Muscle of leg (tissue), 16 donors: ENCODE measurements at places on chromosomes 1 and 21. TPM values are rescaled to one million over a fixed set of nuclear protein-coding genes. Genes with fewer than 3 reads are reported as not detected.

BSDC1 gene
- 41.4 TPM for total RNA-seq

GPATCH3 gene
- total RNA-seq: 7.9 TPM

FLG gene
- not detected for total RNA-seq

NOC2L gene
- 41.8 TPM for total RNA-seq

RSPH1 gene
- 0.04 TPM for total RNA-seq

HSPA6 gene
- total RNA-seq: 0.49 TPM

BRDT gene
- total RNA-seq: not detected

GRCh38 chr1:43904660-43905551, 28.7 kb upstream of the ARTN start:
- no peak for DNase-seq

GRCh38 chr1:71711456-71711855, 570.9 kb downstream of the NEGR1 start:
- peak; percentile 40 for DNase-seq

DNA sequence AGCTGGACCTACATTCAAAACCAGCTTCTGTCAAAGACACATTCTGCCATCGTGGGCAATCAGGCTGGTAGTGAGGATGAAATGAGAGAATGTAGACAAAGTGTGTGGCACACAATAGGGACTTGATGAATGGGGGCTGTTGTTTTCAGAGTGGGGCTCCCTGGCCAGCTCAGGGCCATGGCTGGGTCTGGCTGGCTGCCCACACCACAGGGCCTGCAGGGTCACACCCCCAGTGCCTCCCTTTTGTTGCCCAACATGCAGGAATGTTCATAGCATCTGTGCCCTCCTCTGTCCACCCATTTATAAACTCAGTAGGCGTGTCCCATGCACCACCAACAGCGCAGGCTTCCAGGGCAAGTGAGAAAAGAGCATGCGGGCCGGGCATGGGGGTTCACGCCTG, 20.8 kb upstream of the ECE1 start:
- no peak for DNase-seq

GRCh38 chr1:7505771-7506453, 265.2 kb upstream of the VAMP3 start:
- no peak for DNase-seq

GRCh38 chr1:180243517-180244221, 13.6 kb downstream of the LHX4 start:
- DNase-seq: no peak

DNA sequence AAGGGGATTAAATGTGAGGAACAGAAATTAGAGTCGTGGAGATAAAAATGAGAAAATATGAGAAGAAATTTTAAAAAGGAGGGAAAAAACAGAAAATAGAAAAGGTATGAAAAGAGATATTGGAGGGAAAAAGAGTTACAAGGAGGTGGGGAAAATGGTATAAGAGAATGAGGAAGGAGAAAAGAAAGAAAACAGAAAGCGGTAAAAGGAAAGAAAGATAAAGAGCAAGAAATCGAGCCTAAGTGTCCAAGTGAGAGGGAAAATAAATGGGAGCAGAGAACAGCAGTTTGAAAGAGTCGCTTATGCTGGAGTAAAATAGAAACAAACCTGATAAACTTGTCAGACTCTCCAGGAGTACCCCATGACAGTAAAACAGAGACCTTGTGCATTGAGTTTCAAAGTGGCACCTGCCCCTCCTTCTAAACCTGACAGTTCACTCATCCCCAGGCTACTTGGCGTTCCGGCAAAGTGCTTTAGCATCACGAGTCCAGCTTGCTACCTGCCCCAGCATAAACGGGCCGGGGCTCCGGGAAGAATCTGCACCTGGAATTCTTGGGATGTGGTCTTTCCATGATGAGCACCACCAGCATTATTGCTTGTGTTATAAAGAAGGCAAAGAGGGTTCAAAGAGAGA, 585 bp downstream of the NEGR1 start:
- DNase-seq: peak; percentile 43

GRCh38 chr1:64404202-64404601, 65.7 kb upstream of the CACHD1 start:
- no peak for DNase-seq

- no peak for DNase-seq
These were observed 39.5 kb upstream of the NFASC start for GRCh38 chr1:204831186-204831585.

DNA sequence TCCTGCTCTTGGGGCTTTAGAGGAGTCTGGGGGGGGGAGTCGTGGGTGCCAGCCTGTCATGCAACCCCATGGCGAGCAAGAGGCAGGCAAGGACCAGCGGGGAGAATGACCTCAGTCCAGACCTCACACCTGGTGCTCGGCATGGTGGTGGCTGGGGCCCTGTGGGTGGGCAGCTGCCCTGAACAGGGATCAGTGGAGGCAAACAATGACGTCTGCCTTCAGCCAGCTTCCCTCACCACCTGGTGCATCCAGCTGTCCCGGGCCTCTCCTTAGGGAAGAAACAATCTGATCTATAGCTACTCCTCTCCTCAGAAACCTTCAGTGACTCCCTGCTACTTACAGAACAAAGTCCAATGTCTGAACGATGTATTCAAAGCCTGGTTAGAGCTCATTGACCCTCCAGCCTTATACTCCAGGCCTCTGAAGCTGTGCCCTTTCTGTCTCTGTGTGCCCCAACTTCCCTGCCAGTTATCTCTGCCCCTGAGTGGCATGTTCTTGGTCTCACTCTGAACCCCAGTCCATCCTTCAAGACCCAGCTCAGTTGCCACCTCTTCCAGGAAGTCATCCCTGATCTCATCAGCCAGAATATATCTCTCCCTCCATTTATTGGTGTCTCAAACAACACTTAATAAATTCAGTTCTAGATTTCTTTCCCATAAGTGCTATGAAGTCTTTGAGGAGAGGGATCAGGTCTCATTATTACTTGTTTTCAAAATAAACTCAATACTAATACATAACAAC, 6.6 kb downstream of the PADI2 start:
- DNase-seq: peak; percentile 60

GRCh38 chr1:186943891-186944686, 115.3 kb downstream of the PLA2G4A start:
- no peak for DNase-seq

DNA sequence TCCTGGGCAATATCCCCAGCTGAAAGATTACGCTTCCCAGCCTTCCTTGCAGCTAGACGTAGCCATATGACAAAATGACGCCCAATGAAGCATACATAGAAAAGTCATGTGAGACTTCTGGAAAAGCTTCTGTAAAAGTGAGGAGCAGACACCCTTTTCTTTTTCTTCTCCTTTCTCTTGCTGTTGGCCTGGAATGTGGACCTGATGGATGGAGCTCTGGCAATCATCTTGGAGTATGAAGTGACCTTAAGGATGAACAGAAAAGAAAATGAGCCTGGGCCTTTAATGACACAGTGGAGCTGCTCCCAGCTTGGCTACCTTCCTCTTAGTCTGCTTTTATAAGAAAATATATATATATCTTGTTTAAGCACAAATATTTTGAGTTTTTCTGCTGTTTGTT, 24.8 kb downstream of the BATF3 start:
- no peak for DNase-seq
